ENCODE measurements at places on chromosomes 6 and 20.

DNA sequence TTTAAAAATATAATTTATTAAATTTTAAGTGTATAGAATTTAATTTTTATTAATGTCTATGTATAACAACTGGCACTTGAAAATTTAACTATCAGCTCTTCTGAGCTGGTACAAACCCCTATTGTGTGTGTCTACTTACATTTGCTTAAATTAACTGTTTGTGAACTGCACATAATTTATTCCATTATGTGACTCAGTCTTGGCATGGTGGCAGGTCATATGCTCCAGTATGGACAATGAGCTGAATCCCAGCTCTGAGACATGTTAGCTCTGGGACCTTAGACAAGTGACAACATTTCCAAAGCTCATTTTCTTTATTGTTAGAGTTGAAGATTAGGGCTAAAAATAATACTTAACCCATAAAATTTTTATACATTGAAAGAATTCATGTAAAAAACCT is 526.1 kb upstream of the MARCKS start:
- DNase-seq, result no peak

- DNase-seq, result peak; percentile 23
Observed at GRCh38 chr6:113082745-113083144, 735.6 kb downstream of the RFPL4B start.

DNA sequence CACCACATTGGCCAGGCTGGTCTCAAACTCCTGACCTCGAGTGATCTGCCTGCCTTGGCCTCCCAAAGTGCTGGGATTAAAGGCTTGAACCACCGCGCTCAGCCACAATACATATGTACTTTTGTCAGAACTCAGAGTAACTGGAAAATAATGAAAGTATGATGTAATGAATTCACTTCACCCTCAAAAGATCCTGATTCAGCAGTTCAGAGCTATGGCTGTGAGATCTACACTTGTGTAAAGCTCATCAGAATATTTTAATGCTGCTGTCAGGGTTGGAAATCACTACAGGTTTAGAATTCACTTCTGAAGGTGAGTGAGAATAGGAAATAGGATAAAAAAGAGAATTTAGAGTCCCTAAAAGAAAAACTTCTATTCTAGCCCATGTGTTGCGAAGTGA is 464.5 kb upstream of the NRSN1 start:
- no peak for DNase-seq

- no peak for DNase-seq
Observed at GRCh38 chr6:116096979-116097816, 3.5 kb upstream of the NT5DC1 start.

DNA sequence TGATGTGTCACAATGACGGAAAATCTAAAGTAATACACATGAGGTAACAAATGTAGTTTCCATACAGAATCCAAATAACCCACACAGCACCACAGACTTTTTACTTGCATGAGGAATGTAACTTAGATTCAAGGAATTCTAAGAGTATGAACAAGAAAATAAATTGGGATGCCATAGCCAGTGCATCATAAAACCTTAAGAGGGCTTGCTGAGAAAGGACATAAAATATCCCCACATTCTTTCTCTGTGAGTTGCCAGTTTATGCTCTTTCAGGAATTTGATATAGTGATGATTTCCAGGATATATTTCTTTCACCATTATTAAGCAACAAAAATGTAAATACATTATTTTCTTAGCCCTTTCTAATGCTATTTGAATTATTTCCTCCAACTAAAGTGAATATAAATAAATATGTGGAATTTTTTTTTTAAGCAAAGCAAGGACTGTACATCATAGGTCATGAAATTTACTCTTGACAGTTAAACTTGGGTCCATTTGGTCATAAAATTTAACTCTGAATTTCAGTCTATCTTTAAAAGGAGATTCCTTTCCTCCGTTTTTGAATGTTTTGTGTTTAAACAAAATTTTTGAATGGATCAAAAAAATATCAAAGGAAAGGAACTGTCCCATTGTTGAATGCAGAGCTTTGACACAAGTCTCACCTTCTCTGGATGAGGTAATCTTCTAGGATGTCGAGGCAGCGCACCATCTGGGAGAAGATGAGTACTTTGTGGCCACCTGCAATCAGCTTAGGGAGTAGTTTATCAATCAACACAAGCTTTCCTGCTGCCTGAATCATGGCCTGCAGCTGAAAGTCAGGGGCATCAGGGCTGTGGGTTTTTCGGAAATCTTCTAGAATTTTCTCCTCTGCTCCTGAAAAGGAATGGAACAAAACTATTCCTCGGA is 116.3 kb upstream of the EMILIN3 start:
- peak; percentile 82 for DNase-seq

DNA sequence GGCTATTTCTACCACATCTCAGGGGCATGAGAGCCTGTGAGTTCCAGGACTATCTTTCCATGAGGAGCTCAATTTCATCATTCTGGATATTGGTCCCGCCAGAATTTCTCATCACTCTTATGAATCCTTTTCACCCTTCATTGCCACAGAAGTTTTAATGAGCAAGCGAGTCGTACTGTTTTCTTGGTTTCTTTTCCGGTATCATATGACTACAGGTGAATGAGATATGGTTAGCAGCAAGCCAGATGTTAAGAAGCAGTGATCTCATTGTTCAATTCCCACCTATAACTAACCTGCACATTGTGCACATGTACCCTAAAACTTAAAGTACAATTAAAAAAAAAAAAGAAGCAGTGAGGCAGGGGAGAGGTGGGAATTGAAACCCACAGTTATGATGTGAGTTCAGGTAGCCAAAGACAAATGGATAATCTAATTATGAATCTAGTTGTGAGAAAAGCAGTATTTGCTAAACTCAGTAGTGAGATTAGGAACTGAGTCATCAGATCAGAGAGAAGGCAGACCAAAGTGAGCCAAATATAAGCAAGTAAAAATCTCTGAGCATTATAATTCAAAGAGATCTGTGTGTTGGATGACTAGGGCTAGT is 78.0 kb upstream of the ELOVL5 start:
- DNase-seq, result no peak

DNA sequence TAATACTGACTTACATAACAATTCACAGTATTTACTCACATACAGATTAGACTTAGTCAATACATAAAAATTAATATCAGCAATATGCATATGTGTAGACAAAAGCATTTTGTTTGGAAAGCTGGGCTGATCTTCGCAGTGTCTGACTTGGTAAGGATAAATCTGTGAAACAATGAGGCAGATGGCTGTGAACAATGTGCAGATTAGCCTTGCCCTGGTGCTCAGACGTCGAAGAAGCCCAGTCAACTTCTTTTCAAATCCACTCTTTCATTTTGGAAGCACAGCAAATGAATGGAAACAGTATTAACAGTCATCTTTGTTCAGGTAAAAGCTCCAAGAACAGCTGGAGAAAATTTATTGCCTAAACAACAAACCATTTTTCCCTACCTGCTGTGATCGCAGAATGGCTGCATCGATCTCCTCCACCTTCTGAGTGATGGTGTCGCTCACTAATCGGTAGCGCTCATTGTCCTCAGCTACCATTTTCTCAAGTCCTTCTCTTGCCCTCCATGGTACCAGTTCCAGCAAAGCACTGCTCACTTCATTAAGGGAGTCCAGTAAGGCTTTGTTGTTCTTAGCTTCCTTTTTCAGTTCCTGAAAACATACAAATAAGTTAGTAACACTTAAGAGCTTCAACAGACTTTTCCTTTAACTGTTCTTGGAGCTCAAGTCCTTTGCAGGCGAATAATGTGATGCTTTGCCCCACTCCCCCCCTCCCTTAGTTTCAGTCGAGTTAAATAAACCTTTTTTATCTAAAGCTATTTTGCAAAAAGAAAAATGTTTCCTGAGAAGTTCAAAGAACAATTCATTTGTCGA is 116.5 kb downstream of the DST start:
- DNase-seq, result no peak

- no peak for DNase-seq
Observed at GRCh38 chr20:7497985-7498384, 442.3 kb downstream of the HAO1 start.
